ENCODE measurements at places on chromosomes 1 and 21.

- no peak for DNase-seq
These were observed 6.9 kb upstream of the GPR153 start for GRCh38 chr1:6267686-6268322.

- no peak for DNase-seq
These were observed 8.2 kb upstream of the HHIPL2 start for GRCh38 chr1:222555992-222556615.

- no peak for DNase-seq
These were observed 308.9 kb upstream of the LRRC7 start for GRCh38 chr1:69258842-69259241.

- no peak for DNase-seq
These were observed 8.0 kb downstream of the MED8 start for GRCh38 chr1:43381612-43382011.

GRCh38 chr1:59678040-59678439, 136.7 kb upstream of the HOOK1 start:
- no peak for DNase-seq

- no peak for DNase-seq
These were observed 9.4 kb upstream of the VAMP4 start for GRCh38 chr1:171751221-171751620.

- no peak for DNase-seq
These were observed 2.5 kb downstream of the EIF4G3 start for GRCh38 chr1:21174230-21174629.

- DNase-seq, result no peak
These were observed 174.0 kb downstream of the TRABD2B start for GRCh38 chr1:47823040-47823808.

DNA sequence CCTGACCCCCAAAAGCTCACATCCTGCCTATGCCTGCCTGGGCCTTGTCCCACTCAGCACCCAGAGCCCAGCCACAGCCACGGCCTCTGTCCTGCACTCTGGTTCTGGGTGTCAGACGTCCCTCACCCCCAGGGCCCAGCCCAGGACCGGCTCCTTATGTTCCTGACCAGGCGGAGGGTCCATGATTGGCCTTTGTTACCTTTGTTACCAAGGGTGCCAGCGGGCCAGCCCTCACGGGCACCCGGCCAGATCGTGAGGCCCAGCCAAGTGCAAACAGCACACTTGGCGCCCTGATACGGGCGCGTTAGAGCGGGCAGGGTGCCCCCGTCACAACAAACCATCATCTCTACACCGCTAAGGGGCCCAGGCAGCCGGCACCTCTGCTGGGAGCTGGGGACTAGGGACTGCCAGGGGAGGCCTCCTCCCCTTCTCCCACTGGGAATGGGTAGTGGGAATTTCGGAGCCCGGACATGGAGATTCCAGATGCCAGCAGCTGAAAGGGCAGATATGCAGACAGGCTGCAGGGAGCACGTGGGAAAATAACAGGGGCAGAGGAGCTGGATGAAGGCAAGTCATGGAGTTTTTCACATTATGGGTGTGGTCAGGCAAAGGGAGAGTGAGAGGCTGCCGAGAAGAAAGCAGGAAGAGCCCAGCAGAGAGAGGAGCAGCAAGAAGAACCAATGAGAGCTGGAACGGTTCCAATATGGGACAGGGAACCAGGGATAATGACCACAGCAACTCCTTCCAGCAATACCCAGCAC, 22.1 kb downstream of the HSPG2 start:
- DNase-seq, result no peak

- no peak for DNase-seq
These were observed 59.9 kb downstream of the PLXNA2 start for GRCh38 chr1:208183977-208184911.

All from stimulated activated CD4-positive, alpha-beta T cell treated with anti-CD3 and anti-CD28 coated beads, Interleukin-4, amount 100 ng/mL, for 1 hour (primary cell).